ENCODE measurements at places on chromosomes 12 and 14.
A peak's percentile ranks its signal among the peaks of the same experiment; 100 is the strongest.

DNA sequence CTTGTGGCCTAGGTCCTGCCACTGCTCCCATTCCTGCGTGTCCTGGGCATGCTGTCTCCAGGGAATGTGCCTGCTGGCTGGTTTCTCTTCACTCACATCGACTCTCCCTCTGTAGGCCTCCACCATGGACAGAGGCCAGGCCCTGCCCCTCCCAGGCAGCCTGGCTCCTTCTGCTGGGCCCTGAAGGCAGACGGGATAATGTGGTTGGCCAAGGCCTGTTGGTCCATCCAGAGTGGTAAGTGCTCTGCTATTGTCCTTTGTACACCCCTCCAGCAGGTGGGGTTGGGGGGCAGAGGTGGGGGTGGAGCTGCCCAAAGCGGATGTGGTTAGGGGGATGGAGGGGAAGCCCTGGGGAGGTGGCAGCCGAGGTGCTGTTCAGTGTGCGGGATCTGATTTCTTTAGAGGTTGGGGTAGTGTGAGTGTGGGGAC is 9.5 kb upstream of the NR4A1 start:
- no peak for DNase-seq

GRCh38 chr14:95216008-95216407 is 58.7 kb upstream of the DICER1 start:
- DNase-seq = no peak

- no peak for DNase-seq
Measured at GRCh38 chr14:104110491-104111209, 25.1 kb downstream of the ASPG start.

GRCh38 chr12:51371295-51371953 is 19.8 kb downstream of the GALNT6 start:
- peak; percentile 30 for DNase-seq

GRCh38 chr12:12546314-12546772 is 16.3 kb downstream of the DUSP16 start:
- DNase-seq = peak; percentile 50

DNA sequence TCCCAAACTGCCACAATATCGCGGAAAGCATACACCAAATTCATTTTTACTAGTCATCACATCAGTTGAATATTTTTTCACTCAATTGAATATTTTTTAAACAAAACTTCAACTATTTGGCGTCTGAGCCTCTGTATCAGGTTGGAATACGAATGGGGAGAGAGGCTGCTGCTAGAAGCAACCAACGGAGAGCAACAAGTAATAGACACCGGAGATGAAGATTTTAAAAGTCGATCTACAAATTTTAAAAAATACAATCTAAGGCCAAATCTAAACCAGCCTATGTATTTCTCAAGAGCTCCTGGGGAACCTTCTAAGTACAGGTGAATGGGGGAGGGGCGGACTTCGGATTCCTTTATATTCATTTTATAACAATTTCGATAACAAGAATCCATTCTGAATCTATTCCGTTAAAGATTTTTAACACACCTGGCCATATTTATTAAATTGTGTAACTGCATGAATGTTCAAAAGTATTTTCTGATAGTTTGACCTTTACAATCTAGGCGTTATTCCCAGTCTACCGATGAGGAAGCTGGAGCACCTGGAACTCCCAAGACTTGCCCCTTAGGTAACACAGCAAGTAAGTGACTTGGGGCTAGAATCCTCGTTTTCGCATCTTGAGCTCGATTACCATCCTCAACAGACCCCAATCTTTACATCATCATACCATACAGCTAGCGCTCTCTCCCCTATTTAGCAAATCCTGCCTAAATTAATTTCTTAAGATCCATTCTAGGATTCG is 1.2 kb downstream of the GNPNAT1 start:
- peak; percentile 92 for DNase-seq
